ENCODE measurements at places on chromosomes 4 and X.

GRCh38 chrX:39149761-39150160, 348.5 kb downstream of the MID1IP1 start:
- peak; percentile 18 for DNase-seq

GRCh38 chrX:33109858-33110257, 101.5 kb downstream of the DMD start:
- DNase-seq, result no peak

DNA sequence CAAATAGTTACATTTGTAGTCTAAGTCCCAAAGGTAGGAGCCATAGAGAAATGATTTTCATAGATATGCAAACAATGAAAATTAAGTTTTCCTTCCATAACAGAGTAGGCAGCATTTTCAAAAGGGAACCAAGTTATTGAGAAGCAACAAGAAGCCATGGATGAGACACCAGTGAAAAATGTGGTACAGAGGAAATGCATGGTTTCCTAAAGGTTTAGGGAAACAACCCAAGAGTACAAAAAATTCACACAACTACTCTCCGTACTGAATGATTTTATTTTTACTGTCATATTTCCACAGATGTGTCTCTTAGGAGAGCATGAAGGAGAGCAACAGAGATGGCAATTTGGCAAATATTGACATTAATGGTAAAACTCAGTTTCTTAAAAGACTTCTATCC, 1408.9 kb upstream of the PCDH7 start:
- no peak for DNase-seq

DNA sequence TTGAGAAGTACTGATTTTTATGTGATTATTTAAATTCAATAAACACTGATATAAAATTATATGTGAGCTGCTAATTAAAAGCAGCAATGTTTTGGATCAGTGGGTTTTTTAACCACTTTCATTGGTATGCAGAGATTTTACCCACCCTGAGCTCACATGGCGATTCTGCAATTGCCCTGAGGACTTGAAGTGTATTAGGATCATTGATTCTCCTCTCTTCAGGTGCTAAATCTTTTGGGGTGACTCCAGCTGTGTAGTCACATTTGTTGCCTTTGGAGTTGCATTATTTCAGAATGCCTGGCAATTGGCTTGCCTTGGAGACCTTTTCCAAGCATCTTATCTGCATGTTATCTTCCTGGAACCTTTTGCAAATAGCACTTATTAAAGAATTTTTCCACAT, 51.3 kb downstream of the UGT8 start:
- DNase-seq, result no peak

DNA sequence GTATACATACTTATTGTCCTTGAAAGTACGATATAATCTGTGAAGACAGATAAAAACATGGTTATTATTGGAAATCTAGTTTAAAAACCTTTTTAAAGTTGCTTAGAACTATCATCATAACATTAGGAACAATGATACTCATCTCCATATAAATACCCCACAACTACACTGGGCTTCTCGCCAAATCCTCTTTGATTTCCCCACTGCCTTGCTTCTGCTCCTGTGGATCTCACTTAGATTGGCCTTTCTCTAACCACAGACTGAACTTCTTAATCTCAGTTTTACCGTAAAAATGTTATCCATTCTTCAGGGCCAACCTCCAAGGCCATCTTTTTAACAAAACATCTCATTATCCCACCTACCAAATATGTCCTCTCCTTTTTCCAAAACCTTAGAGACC, 77.6 kb downstream of the PRKG2 start:
- DNase-seq, result no peak

- no peak for DNase-seq
These were observed 29.8 kb downstream of the YY2 start for GRCh38 chrX:21885568-21885967.

All from effector memory CD8-positive, alpha-beta T cell (primary cell).